ENCODE measurements at places on chromosomes 2 and 18.

- no peak for DNase-seq
Observed at GRCh38 chr2:196965651-196966050, 39.1 kb upstream of the PGAP1 start.

DNA sequence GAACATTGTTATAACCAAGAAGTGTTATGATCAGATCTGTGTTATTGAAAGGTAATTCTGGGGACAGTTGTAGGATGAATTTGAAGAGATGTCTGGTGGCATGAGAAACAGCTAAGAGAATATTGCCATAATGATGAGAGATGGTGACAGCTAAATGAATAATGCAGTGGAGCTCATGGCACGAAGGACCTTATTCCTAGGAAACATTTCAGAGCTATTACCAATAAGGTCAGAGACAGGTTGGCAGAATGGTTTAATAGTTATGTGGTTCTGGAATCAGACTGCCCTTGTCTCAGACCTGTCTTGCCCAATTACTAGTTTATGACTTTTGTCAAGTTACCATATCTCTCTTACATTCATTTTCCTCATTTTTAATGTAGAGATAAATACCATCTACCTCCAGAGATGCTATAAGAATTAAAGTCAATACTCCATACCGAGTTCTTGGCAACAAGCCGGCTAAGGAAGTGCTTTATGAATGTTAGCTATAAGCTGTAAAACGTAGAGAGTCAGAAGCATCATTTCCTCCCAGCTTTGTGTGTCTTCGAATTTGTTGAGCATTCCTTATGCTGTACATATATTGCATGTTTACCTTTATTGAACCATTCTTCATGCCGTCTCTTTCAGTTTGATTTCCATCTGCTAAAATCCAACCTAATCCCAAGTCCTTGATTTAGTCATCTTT lies 73.6 kb upstream of the COL5A2 start:
- no peak for DNase-seq

GRCh38 chr2:98507891-98508708 lies 63.4 kb downstream of the INPP4A start:
- DNase-seq: no peak

GRCh38 chr18:79738041-79738461 lies 58.4 kb downstream of the CTDP1 start:
- DNase-seq: no peak

GRCh38 chr2:162769066-162769465 lies 69.5 kb downstream of the KCNH7 start:
- no peak for DNase-seq

Data from coronary artery (tissue), 2 donors.